ENCODE measurements at places on chromosomes 11 and 22.

DNA sequence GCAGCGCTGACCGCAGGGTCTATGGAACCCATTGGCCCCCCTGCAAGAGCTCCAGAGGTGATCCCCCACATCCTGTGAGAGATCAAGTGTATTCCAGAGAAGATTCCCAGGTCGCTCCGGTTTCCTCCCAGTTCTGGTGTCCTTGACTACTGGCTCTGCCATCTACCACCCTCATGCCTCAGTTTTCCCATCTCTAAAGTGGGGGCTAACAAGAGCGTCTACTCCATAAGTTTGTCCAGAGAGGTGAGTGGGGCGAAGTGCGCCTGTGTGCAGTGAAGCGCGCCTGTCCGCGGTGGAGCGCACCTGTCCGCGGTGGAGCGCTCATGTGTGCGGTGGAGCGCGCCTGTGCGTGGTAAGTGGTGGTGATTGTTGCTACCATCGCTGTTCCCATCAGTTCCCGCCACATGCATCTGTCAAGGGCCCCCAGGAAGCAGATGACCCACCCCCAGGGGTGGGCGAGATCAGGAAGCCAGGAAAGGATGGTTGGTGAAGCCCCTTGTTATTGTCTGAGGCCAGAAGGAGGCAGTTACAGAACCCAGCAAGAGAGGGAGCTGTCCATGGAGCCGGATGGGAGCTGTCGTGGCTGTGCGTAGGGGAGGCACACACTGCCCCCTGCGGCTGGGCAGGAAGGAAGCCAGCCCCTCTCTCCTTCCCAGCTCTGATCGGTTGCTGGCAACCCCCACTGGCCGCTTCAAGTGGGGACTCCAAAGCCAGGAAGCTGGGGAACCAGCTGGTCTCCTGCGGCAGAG lies 73.2 kb upstream of the FGF3 start:
- DNase-seq, result peak; percentile 47

- no peak for DNase-seq
Measured at GRCh38 chr11:92048415-92048814, 176.2 kb upstream of the FAT3 start.

DNA sequence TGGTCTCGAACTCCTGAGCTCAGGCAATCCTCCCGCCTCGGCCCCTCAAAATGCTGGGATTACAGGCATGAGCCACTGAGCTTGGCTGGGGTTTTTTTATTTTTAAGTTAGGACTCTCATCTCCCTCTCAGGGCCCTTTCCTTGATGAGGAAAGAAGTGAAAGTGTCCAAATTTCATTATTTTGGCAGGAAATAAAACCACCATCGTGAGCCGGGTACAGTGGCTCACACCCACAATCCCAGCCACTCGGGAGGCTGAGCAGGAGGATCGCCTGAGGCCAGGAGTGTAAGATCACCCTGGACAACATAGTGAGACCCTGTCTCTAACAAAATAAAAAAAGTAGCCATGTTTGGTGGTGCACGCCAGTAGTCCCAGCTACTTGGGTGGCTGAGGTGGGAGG lies 99.4 kb downstream of the FBXO7 start:
- no peak for DNase-seq

DNA sequence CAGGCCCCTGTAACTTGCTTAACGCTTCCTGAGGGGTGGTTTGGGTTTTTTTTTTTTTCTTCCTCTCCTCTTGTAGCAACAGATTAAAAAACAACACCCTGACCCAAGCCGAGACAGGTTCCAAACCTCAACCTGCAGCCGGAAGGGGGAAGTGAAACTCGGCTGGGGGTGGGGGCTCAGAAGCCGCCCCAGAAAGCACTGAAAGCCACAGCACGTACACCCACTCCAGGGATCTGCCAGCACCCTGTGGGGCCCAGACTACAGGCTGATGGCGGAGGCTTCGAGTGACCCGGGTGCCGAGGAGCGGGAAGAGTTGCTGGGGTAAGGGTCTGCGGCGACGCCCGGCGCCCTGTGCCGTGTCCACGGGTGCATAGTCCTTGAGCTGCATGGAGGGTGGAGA lies at the start of gene LSP1:
LSP1 (plus strand) TSS at position 208 of the 400 bp plus-strand sequence; CDS start at position 269, 61 bp downstream.
- DNase-seq, result peak; percentile 95

DNA sequence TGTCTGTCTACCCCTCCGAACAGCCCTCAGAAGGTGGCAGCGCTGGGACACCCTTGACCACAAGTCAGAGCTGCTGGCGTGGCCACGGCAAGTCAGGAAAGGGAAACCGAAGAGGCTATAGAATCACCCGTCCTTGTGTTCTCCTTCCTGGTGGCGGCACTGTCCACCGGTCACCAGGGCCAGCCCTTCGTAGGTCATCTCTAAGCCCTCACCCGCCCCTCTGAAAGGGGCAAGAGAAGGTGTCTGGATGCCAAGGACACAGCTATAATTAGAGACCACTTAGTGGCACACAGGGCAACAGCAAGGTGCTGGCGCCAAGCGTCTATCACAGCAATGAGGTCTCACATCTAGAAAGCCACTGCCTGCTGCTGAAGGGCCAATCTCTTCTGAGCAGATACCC lies 320.9 kb downstream of the SHANK2 start:
- DNase-seq, result no peak

DNA sequence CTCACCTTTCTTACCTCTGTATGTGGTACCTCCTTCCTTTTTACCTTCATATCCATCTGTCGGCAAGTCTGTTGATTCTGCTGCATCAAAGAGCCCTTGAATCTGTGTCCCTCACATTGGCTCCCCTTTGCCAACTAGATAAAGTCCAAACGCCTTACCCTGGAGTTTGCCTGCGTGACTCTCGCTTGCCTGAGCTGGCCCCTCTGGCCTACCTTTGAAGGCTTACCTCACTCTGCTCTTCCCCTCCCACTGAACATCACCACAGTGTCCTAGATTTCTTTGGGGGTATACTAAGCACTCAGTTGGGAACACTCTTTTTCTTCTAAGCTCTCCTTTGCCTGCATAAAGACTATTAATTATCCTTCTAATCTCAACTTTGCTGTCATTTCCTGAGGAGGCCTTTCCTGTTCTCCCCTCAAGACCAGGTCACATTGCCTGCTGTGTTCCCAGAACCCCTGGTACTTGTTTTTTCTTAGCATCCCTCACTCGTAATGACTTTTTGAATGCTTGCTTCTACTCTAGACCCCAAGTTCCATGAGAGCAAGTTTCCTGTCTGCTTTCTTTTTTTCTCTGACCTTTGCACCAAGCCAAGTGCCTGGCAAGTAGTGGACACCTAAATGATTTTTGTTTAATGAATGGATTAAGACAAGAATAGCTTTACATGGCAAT lies 67.8 kb upstream of the ADORA2A start:
- no peak for DNase-seq

DNA sequence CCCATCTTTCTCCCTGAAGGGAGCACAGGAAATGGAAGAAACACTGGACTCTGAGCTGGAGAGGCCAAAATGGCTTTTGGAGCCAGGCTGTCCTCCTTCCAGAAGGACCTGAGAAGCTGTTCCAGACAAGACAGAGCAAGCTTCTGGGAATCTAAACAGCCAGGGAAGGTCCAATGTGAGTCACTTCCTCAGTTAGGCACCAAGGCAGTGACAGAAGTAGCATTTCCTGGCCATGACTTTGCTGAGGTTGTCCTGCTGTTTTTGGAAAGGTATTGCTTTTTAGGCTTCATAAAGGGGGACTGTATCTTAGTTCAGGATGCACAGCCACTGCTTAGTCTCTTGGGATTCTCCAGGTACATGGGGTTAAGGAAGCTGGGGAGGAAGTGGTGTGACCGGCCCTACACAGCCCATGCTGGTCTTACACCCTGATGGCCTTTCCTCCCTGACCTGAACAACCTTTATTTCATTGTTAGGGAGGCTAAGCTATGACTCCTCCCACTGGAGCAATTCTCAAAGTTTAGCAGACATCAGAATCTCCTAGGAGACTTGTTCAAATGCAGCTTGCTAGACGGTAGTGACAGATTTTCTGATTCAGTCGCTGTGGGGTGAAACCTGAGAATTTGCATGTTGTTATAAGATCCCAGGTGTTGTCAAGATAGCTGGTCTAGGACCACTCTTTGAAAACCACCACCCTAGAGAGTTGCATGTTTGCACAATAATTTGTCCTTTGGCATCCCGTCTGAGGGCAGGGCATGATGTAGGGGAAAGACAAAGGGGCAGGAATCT lies 6.8 kb upstream of the INSC start:
- no peak for DNase-seq

- peak; percentile 73 for DNase-seq
Measured at GRCh38 chr11:1153951-1154493, 3.7 kb upstream of the MUC5AC start.

DNA sequence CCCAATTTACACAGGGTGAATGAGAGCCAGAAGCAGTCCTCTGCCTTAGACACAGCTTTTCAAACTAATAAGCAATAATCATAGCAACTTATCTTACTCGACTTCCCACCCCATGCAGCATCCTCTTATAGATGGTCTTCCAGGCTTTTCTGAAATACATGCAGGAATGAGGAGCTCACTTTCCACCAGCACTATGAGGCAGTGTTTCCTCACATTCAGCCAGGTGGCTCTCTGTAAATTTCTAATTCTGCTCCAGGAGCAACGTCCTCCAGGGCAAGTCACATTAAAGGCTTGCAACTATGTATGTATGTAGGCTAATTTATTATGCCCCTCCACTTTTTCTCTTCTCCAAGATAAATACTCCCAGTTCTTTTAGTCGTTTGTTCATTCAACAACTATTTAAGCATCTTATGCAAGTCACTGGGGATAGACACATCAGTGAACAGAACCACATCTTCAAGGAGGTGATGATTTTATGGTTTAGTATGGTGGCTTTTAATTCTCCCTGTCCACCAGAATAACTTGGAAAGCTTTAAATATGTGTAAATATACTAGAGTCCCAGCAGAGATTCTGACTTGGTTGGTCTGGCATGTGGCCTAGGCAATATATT lies 59.9 kb downstream of the PAK1 start:
- DNase-seq, result no peak

DNA sequence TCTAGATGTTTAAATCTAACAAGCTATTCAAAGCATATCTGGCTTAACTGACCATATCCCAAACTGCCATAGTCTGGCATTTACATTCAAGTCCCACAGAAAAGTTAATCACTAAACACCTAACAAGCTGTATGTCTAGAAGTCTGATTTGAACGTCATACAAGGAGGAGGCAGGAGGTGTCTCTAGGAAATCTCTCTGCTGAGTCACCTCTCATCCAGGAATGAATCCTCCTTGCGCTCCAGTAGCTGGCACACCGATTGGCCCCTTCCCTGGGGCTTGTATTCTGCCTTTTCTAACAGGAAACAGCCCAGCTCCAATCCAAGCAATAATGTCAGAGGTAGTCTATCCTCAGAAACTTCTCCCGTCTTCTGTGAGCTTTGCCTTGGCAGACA lies 31.8 kb downstream of the FEZ1 start:
- DNase-seq, result no peak

- DNase-seq, result no peak
Measured at GRCh38 chr11:130118636-130119387, 40.8 kb upstream of the ST14 start.

DNA sequence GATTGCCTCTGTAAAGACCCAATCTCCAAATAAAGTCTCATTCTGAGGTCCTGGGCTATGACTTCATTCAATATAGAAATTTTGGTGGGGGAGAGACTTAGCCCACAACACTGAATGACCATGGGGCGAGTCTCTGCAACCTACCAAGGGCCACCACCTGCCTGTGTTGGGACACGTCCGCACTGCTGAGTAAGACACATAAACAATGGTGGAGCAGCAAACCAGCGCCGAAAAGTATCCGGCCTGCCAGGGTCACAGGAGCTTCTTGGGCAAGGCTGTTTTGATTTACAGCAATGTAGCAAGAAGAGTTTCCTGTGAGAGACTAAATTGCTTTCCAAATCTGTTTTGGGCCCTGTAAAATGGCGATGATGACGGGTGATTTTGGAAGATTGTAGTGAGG lies 122.3 kb downstream of the SHANK2 start:
- DNase-seq, result peak; percentile 54

- DNase-seq, result peak; percentile 39
Measured at GRCh38 chr22:39181356-39181755, 28.9 kb upstream of the CBX7 start.

GRCh38 chr11:47372422-47372821 lies 5.9 kb downstream of the SPI1 start:
- peak; percentile 61 for DNase-seq

Data from spleen (tissue), 13 donors.